ENCODE measurements at places on chromosomes 4 and X.
A peak's percentile ranks its signal among the peaks of the same experiment; 100 is the strongest.

DNA sequence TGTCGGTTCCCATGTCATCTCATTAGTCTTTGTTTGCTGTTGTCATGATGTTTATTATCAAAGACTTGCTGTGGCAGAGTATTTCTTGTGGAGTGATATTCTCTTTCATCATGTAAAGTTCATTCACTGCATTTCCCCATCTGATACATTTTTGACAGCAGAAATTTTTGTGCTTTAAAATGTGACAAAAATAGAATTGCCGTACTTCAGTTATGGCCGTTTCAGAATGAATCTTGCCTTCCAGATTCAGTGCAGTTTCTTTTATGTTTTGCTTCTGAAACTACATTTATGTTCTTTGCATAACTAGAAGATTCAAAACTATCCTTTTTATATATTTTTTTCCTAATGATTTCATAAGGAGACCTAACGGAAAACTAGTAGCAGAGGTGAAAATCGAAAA, 10.0 kb downstream of the CSTF2 start:
- DNase-seq, result no peak

DNA sequence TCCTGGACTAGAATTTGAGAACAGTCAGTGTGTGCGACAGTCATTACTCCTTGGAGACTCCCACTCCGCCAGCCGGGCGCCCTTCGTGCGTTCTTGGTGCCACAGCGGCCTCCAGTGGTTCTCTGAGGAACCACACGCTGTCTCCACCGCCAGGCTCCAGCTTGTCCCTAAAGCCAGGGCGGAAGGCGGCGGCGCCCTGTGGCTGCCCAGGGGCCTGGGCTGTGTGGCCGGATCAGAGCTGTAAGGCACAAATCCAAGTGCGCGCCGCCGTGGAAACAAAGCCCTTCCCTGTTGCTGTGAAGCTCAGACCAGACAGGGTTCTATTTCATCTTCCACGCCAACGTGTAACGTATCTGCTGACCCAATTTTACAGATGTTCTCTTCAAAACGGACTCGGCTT, 34.2 kb downstream of the IDS start:
- peak; percentile 18 for DNase-seq

DNA sequence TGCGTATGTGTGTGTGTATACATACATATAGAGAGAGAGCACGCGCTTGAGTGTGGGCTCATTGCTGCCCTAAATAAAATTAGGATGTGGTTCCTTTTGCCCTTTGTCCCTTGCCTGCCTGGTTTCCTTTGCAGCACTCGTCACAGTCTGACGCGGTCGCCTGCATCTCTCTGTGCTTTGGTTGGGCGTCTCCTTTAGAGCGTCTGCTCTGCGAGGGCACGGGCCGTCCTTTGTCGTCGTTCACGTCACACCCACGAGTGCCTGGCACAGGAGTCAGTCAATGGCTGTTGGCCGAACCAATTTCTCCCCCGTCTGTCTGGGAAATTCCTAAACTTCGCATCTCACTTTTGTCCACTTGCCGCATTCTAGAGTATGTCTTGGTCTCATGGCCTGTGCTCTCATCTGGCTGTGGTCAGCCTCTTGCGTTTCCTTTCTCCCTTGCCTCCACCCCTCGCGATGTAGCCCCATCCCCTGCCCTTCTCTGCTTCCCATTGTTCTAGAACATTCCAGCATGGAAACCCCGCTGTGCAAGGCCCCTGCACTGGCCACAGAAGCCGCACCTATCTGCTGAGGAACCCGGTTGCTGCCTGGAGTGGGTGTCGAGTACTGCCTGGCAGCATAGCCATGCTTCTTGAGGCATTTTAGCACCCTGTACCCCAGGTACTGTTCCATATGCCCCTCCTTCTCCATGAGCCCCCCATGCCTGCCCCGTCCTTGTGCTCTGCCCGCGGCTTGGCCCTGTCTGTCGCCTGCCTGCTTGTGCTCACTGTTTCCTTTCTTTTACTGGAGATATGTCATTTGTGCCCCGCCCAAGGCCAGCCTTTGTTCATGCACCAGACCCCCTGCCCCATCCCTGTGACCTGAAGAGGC, 8.0 kb downstream of the MAEA start:
- no peak for DNase-seq

DNA sequence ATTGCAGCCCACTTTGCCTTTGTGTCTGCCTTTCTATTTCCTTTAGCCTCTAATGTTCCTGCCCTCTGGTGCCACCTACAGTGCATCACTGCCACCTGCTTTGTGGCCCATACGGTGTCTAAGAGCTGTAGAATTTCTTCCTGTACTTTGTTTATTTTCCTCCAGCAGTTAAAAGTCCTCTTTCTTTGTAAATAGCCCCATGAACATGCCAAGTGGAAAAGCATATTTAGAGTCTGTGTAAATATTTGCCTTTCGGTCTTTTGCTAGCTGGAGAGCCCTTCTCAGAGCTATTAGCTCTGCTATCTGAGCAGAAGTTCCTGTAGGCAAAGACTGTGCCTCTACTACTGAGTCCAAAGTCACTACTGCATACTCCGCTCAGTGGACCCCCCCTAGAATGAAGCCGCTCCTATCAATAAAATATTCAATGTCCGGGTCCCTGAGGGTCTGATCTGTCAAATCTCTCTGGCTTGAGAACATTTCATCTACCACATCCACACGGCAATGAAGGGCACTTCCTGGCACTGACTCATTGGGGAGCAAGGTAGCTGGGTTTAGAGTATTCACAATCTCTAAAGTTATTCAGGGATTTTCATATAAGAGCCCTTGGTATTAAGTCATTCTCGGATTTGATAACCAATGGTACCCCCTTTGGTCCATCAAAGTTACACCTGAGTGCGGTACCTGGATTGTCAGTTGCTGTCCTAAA, 36.3 kb downstream of the SULT1E1 start:
- no peak for DNase-seq

GRCh38 chrX:110419512-110419911, 60.9 kb downstream of the RTL9 start:
- DNase-seq, result no peak

DNA sequence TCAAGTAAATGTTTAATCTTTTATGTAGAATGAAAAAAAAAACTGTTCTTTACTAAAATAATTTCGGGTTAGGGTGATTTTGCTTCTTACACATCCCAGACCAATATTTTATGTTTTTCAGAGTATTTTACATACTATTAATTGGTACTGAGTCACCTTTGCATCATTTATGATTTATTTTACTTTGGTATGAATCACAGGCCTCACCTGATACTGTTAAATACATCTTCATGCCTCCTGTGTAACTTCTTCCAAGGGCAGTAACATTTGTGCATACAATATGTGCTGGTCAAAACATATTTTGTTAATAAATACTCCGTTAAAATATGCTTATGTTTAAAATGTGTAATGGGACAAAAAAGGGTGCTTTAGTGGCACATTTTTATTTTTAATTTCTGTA, 529.6 kb downstream of the ZNF674 start:
- no peak for DNase-seq

DNA sequence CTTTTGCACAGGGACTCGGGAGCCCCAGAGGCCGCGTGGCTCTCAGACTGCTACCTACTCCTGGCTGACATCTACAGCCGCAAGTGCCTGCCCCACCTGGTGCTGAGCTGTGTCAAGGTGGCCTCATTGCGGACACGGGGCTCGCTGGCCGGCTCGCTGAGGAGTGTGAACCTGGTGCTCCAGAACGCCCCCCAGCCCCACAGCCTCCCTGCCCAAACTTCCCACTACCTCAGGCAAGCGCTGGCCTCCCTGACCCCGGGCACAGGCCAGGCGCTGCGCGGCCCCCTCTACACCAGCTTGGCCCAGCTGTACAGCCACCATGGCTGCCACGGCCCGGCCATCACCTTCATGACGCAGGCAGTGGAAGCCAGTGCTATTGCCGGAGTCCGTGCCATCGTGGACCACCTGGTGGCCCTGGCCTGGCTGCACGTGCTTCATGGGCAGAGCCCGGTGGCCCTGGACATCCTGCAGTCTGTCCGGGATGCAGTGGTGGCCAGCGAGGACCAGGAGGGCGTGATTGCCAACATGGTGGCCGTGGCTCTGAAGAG, 28.8 kb downstream of the SH3TC1 start:
- no peak for DNase-seq

GRCh38 chr4:109571494-109571893, 11.4 kb downstream of the MCUB start:
- DNase-seq, result no peak

DNA sequence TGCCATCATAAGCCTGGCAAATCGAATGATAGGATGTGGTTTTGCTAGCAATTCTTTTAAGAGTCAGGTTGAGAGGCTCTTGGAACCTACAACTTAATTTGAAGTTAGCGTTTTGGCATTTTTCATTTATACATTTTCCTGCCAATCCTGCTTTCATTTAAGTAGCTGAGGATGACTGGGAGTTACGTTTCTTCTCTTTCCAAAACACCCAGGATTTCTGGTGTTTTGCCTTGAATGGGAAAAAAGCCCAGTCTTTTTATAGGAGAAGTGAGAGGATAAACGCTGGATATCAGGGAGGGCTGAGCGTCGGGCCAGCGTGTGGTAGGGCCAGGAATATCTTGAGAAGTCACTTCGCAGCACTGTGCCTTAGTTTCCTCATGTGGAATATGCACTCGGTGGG, 174.2 kb upstream of the HAND2 start:
- DNase-seq, result no peak

GRCh38 chrX:47296766-47297365, 64.1 kb downstream of the USP11 start:
- DNase-seq, result no peak

DNA sequence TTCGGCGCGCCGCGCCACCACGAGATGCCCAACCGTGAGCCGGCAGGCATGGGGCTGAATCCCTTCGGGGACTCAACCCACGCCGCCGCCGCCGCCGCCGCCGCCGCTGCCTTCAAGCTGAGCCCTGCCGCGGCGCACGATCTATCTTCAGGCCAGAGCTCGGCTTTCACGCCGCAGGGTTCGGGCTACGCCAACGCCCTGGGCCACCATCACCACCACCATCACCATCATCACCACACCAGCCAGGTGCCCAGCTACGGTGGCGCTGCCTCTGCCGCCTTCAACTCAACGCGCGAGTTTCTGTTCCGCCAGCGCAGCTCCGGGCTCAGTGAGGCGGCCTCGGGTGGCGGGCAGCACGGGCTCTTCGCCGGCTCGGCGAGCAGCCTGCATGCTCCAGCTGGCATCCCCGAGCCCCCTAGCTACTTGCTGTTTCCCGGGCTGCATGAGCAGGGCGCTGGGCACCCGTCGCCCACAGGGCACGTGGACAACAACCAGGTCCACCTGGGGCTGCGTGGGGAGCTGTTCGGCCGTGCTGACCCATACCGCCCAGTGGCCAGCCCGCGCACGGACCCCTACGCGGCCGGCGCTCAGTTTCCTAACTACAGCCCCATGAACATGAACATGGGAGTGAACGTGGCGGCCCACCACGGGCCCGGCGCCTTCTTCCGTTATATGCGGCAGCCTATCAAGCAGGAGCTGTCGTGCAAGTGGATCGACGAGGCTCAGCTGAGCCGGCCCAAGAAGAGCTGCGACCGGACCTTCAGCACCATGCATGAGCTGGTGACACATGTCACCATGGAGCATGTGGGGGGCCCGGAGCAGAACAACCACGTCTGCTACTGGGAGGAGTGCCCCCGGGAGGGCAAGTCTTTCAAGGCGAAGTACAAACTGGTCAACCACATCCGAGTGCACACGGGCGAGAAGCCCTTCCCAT, 1.1 kb downstream of the ZIC3 start:
- no peak for DNase-seq

DNA sequence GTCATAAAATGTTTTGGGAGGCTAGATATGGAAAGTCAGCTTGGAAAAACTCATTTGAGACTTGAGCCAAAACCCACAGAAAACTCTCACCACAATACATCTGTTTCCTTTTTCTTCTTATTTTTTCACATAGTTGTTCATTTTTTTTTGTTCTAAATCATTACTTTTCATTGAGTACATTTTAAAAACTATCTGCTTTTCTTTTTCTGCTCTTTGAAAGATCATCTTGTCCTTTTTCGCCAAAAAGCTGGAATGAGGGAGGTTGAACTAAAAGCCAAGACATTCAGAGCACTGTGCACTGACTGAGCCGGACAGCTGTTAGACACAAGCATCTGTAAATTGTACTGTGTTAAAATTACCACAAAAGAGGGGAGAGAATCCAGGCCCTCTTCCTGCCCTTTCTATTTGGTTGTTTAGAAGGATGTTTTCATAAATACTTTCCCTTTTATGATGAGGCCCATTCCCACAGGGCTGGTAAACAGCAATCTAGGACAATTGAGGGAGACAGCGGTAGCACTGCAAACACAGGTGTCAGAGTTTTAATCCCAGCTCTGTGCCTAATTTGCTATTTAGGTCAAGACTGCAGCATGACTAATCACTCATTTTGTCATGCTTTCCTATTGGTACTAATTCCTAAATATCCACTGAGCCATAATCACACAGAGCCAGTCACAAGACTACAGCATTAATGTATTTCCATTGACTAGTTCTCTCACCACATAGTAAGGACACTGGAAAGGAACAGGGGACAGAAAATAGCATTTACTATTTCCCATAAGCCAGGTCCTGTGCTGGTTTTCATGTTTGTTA, 7.3 kb upstream of the RNF150 start:
- DNase-seq, result no peak

- DNase-seq, result no peak
These were observed 88.7 kb downstream of the PRSS12 start for GRCh38 chr4:118264096-118264495.

Measured in stimulated activated CD8-positive, alpha-beta memory T cell treated with anti-CD3 and anti-CD28 coated beads, Interleukin-7, amount 100 ng/mL, for 1 hour (primary cell).